ENCODE measurements at places on chromosomes 1 and 21.

DNA sequence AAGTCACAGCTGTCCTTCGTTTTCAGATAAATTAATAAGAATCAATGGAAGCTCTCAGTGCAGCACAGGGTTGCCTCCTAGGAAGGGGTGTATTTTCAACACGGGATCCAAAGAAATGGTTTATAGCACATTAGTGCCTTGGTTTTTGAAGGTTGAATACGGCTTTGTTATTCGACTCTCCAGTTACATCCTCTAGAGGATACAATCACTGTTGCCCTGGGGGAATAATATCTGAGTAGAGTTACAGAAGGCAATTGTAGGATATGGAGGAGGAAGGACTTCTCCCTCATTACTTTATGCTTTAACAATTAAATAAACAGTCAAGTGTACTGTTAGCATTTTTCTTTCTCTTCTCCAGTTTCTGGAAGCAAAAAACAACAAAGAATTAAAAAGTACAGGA, 14.3 kb upstream of the ZNF326 start:
- no peak for DNase-seq

DNA sequence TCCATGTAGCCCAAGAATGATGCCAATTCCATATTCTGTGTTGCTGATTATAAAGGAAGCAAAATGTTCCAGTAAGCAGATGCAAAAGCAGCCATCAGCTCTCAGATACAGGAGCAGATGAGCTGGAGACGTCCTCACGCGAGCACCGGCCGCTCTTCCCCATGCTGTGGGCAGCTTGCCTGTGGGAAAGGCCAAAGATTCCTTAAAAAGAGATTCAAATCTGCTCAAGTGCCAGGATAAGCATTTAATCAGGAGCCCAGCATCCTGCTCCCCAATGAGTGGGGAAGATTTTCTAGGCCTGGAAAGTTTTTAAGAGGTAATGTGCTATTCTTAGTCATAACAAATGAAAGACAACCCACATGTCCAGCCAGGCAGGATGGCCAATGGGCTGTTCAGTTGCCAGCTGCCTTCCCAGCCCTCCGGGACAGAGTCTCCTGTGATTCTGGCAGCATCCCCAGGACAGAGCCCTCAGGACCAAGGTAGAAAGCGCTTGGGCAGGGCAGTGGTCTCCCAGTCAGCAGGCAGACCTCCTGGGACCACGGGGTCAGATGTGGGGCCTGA, 108.2 kb upstream of the TMPRSS2 start:
- no peak for DNase-seq

GRCh38 chr1:71640998-71641397, 560.2 kb upstream of the ZRANB2 start:
- no peak for DNase-seq

DNA sequence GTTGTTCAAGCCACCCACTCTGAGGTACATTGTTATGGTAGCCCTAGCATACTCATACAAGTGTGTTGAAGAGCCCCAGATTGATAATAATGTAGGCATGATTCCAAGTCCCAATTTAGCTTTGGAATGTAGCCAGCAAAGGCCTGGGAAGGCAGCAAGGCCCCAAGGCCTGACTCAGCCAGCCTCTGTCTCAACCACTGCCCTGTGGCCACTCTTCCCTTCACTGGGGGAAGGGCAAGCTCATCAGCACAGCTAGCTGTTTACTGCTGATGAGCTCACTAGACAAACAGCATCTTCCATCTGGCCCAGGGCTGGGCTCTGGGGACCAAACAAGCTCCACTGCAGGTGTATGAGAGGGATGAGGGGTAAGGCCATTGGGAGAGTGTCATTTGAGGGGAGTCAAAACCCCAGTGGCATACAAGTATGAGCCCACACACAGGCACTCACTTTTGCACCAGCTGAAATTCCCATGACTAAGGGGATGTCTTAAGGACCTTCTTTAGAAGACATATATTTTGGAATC, 2.2 kb upstream of the IRF6 start:
- no peak for DNase-seq

Measured in left forelimb (tissue), 1 donor.